Vagina (tissue), 2 donors: ENCODE measurements at places on chromosomes 6 and 20. TPM values are rescaled to one million over a fixed set of nuclear protein-coding genes. Genes with fewer than 3 reads are reported as not detected.

GRCh38 chr20:21395051-21395665 is 2.2 kb downstream of the NKX2-4 start:
- no peak for DNase-seq
- H3K27me3 ChIP-seq: peaks cover 28% of the 10 kb centered on the region
- H3K4me1 ChIP-seq: no peaks in the 10 kb centered on the region
- no peak overlapping the region for H3K27ac ChIP-seq
- H3K36me3 ChIP-seq: no peaks in the 10 kb centered on the region

- H3K4me1 ChIP-seq: peaks cover 16% of the 10 kb centered on the region
- H3K27me3 ChIP-seq: no peaks in the 10 kb centered on the region
Observed at GRCh38 chr20:50462093-50462690, 48.0 kb upstream of the PTPN1 start.

DNA sequence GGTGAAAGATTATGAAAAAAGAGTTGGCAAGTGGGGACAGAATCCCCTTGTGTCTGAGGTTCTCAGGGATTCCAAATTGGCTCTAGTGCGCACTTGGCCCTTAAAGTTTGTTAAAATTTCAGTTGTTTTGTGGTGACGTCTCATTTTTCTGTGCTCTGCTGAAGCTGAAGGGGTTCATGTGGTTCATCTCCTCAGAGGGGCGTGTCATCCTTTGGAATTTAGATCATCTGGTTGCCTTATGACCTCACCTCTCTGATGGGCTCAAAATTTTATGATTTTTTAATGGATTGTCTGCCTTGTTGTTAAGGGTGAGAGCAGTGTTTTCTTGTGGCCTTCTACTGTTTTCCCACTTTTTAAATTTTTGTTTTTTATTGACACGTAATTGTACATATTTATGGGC is 20.3 kb downstream of the CYB5R4 start:
- peaks cover 5% of the 10 kb centered on the region for H3K4me1 ChIP-seq
- H3K27ac ChIP-seq: no peak overlapping the region

The CST1 gene
- total RNA-seq: not detected

DNA sequence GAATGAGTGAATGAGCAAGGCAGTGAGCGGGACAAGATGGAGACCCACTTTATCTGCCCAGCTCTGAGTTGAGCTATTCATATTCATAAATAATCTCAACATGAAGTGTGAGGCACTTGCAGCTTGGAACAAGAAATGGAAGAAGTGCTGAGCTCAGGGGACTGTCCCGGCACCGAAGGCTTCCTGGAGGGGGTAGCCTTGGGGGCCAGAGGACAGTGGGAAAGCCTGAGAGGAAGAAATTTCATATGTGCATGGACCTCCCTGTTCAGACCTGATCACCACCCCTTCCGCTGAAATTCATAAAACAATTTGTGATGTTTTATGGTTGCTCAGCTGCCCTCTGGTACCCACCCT is 103.2 kb downstream of the TOX2 start:
- H3K4me1 ChIP-seq: peaks cover 36% of the 10 kb centered on the region
- no peak for DNase-seq
- peak overlapping the region; percentile 33 for H3K27ac ChIP-seq
- no peak overlapping the region for H3K4me3 ChIP-seq
- H3K27me3 ChIP-seq: no peaks in the 10 kb centered on the region

The PKHD1 gene
- total RNA-seq: 0.49 TPM

The TCP11 gene
- not detected for total RNA-seq

The BYSL gene
- 16.0 TPM for total RNA-seq

The AGER gene
- total RNA-seq: 8.1 TPM
